BE2C (cell line): ENCODE measurements at places on chromosomes 5 and 9.

- DNase-seq: peak; percentile 63
Observed at GRCh38 chr5:124663101-124663506, 83.3 kb downstream of the ZNF608 start.

DNA sequence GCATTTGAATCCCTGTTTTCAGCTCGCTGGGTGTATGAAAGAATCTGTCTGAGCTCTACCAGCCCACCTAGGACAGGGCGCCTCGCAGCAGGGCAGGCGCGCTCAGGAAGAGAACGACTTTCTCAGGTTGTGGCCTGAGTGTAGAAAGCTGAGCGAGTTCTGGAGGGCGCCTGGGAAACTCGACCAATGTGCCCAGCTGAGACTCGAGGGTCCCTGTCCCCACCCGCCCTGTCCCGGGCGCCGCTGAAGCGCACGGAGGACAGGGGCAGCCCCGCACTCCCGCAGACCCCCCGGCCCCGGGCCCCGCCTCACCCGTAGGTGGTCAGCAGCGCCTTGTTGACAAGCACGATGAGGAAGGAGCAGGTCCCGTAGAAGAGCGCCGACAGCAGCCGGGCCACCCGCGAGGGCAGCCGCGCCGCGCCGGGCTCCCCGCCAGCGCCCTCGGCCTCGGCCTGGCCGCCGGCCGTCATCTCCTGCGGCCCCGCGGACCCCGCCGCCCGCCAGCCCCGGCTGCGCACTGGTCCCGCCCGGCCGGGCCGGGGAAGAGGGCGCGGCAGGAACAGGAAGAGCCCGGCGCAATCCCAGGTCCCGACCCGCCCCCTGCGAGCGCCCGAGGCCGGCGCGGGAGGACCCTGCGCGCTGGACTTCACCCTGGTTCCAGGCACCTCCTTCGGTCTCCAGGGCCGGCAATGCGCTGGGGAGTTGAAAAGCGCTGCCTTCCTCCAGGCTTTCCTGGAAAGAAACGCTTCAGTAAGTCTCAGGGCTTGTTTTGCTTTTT lies at the start of gene SLC35D2:
TSS of gene SLC35D2 (minus strand) at position 547 of the 778 bp plus-strand sequence. CDS start at position 470, 77 bp downstream.
- peak; percentile 65 for DNase-seq

GRCh38 chr9:129008469-129008965 lies 19.6 kb downstream of the SH3GLB2 start:
- DNase-seq: no peak

- no peak for DNase-seq
Observed at GRCh38 chr9:18905883-18906629, 127.0 kb downstream of the SAXO1 start.

DNA sequence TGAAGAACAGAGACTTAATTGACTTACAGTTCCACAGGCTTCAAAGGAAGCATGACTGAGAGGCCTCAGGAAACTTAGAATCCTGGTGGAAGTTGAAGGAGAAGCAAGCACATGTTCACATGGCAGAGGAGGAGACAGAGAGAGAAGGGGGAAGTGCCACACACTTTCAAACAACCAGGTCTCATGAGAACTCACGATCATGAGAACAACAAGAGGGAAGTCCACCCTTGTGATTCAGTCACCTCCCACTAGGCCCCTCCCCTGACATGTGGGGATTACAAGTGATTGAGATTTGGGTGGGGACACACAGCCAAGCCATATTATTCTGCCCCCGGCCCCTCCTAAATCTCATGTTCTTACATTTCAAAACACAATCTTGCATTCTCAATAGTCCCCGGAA lies 19.5 kb downstream of the NR3C1 start:
- DNase-seq: no peak

GRCh38 chr9:134768709-134769351 lies 111.8 kb upstream of the FCN2 start:
- DNase-seq: no peak

GRCh38 chr5:16090270-16090669 lies 89.3 kb downstream of the MARCHF11 start:
- no peak for DNase-seq
